ENCODE measurements at places on chromosomes 2 and 18.

DNA sequence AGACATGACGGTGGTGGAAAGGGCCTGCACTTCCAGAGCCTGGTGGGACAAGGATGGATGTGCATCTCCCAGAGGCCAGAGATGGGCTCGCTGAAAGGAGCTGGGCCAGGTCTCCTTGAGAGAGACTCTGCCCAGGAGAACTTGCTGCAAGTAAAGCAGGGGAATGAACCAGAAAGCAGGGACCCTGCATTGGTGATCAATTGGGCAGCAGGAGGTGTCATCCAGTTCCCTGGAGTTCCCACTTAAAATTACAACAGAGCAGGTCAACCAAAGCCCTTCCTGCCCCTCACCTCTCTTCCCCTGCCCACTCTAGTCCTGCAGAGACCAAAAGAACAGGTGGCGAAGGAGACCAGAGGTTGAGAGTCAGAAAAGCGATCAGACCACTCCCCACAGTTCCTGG lies 69.7 kb upstream of the CAB39 start:
- no peak for DNase-seq

GRCh38 chr2:40027968-40028367 lies 248.9 kb upstream of the THUMPD2 start:
- no peak for DNase-seq

- no peak for DNase-seq
Observed at GRCh38 chr2:63121055-63121834, 70.6 kb downstream of the OTX1 start.

DNA sequence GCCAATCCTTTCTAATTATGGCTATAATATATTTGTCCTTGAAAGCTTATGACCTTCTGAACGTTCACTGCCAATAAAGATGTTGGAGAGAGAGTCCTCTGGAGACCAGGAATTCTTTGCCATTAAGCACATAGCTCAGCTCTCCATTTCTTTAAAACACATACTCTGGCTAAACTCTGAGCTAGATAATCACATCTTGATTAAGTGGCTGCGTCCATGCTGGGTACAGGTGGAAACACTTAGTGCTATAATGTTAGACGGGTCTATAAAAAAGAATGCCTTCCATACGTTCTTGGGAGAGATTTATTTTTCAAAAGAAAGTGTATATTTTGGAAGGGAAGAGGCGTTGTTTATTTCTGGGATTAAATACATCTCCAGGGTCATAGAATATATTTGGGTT lies 314.5 kb downstream of the LPIN1 start:
- DNase-seq: no peak

GRCh38 chr2:157790780-157791179 lies 85.3 kb downstream of the ACVR1 start:
- DNase-seq: no peak
